ENCODE measurements at places on chromosomes 12 and 14. TPM values are rescaled to one million over a fixed set of nuclear protein-coding genes. Genes with fewer than 3 reads are reported as not detected.

Gene HPD
- 1.5 TPM for total RNA-seq

Gene PPP4R4
- total RNA-seq = 0.39 TPM

Gene DACT1
- total RNA-seq = 0.78 TPM

Gene CCDC85C
- total RNA-seq = 44.2 TPM

Gene KRT76
- total RNA-seq = not detected

Gene LRTM2
- not detected for total RNA-seq

Gene SUDS3
- total RNA-seq = 14.1 TPM

Gene AMDHD1
- total RNA-seq = 2.4 TPM

Gene TESPA1
- total RNA-seq = not detected

Gene ADAM21
- total RNA-seq = not detected

Gene TAS2R19
- total RNA-seq = not detected

Gene MMP19
- 0.13 TPM for total RNA-seq

Gene RPL10L
- not detected for total RNA-seq

Gene PTPN21
- 9.7 TPM for total RNA-seq

Gene COX8C
- not detected for total RNA-seq

Gene BEGAIN
- total RNA-seq = 10.0 TPM

Gene RTN1
- total RNA-seq = not detected

Gene TMEM119
- total RNA-seq = 0.14 TPM

Gene FGD4
- 1.5 TPM for total RNA-seq

Gene PTHLH
- 41.8 TPM for total RNA-seq

Gene NANOG
- total RNA-seq = not detected

Gene ZNF664
- total RNA-seq = 70.6 TPM

Gene GPR65
- total RNA-seq = not detected

Gene RGS6
- not detected for total RNA-seq

Gene SNAPC1
- 17.8 TPM for total RNA-seq

Gene LRP1-AS
- total RNA-seq = not detected

Gene MAPKAPK5
- total RNA-seq = 56.6 TPM

Gene ARHGEF40
- 10.7 TPM for total RNA-seq

Gene SLCO1B1
- total RNA-seq = 0.49 TPM

Gene SYCP3
- total RNA-seq = 0.12 TPM

Gene DPF3
- 0.47 TPM for total RNA-seq
